Stimulated activated CD4-positive, alpha-beta T cell treated with anti-CD3 and anti-CD28 coated beads, Interleukin-12 subunit alpha, Interleukin-12 subunit beta, amount 100 ng/mL, for 48 hours (primary cell): ENCODE measurements at places on chromosomes 7 and 10.

DNA sequence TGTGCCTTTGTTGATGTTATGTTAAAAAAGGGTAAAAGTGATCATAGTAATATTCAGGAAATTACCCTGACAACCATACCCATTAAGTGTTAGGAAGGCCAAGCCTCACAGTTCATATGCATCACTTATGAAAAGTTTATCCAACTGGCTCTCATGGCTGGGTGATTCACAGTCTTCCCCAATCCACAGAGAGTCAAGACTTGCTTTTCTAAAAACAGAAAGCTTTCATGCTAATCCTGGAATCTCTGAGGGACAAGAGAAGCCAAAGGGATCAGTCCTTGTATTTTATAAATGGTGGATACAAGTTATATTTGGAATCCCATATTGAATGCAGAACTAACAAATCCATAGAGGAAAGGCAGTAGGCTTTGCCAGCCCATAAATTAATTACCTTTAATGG lies 218.3 kb downstream of the JAZF1 start:
- no peak for DNase-seq

DNA sequence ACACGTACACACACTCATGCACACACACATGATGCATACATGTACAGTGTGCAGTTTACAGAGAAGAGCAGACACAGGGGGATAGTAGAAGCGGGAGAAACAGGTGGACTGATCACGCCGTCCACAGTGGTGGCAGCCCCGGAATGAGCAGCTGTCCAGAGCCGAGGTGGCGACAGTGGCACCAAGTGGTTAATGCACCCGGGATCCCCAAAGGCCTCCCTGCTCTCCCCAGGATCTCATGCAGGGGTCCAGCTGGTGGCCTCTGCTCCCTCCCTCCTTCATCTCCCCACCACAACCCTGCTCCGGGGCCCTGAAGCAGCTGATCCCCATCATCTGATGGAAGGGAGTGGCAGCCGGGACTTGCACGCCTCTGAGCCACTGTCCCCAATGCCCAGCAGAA lies 29.7 kb downstream of the TMEM130 start:
- no peak for DNase-seq

DNA sequence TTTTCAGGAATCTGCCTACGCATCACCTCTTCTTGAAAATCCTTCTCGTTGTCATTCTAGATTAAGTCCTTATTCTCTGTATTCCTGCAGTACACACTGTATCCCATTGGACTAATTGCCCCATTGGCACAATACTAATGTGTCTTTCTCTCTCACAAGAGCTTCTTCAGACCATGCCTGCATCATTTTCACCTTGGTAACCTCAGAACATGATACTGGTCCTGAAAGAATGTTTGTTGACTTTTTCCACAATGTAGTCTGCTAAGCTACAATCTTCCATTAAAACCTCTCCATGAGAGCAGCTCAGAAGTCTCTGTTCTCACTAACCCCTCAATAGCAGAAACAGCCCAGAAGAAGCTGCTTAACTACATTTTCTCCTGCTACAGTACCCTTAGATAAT lies 270.7 kb downstream of the PCDH15 start:
- DNase-seq, result no peak

- no peak for DNase-seq
Measured at GRCh38 chr10:100586959-100587358, 51.2 kb downstream of the HIF1AN start.

GRCh38 chr7:74709880-74710671 lies 52.6 kb downstream of the GTF2I start:
- DNase-seq, result no peak

GRCh38 chr10:55966101-55966500 lies 395.0 kb downstream of the ZWINT start:
- DNase-seq, result no peak

GRCh38 chr7:990352-990932 lies 7.5 kb downstream of the CYP2W1 start:
- no peak for DNase-seq
